ENCODE measurements at places on chromosomes 7 and 10.

DNA sequence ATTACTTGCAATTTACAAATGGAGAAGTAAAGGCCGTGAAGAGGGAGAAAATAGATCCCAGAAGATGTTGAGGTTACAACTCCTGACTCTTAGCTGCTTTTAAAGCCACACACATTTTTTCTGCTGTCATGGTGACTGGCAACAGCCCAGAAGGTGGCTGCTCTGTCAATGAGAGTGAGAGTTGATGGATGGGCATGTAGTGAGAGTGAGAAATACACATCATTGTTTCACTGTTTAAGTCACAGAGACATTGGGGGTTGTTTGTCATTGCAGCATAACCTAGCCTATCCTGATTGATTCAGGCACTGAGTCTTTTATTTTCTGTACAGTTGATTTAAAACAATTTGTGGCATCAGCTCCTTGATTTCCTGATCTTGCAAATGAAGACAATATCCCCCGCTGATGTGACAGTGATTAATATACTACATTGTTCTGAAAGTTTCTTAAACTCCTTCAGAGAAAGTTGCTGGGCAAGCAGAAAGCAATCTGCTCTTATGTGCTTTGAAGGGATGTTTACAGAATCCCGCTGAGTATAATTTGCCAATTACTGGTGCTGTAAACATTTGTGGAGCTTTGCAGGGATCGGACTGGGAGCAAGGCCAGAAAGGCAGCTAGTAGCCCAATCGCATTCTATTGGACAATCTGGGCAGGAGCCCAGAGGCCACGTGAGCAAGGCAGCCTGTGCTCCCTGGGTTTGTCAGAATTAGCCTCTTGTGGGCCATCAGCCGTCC is 229.6 kb downstream of the PRPF18 start:
- no peak for DNase-seq

GRCh38 chr7:138388673-138389491 is 71.2 kb upstream of the TRIM24 start:
- DNase-seq = no peak

- no peak for DNase-seq
These were observed 38.4 kb downstream of the ADRB1 start for GRCh38 chr10:114081911-114082583.

- DNase-seq = no peak
These were observed 13.1 kb downstream of the DDC start for GRCh38 chr7:50552139-50552538.

GRCh38 chr7:33666531-33666930 is 238.8 kb upstream of the BMPER start:
- DNase-seq = no peak

DNA sequence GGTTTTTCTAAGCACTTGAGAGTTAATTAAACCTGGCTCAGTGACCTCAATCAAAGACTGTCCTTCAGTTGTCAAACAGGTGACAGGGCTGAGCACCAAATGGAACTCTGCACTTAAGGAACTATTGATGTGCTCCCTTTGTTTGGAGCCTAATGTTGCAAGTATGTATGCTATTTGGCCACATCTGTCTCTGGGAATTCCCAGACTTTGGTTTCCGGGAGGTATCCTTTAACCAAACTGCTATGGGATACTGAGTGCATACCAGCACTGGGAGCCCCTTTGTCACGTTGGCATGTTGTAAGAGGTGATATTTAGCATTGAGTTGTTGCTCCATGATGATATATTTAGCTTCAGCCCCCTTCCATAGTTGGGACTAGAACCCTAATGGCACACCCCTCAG is 25.2 kb downstream of the ASZ1 start:
- DNase-seq = no peak

DNA sequence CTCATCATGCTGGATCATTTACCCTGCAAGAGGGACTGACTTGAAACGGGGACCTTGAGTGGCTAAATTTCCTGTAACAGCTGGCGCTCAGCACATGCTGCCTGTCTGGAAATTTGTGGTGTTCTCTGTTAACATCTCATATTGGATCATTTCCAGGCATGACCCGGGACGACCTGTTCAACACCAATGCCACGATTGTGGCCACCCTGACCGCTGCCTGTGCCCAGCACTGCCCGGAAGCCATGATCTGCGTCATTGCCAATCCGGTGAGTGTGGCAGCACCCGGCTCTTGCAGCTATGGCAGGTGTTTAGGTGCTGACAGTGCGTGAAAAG is 9.9 kb downstream of the MDH2 start:
- no peak for DNase-seq

- no peak for DNase-seq
These were observed 72.0 kb upstream of the PARD3 start for GRCh38 chr10:34886906-34887642.

GRCh38 chr10:125209591-125210355 is 49.4 kb upstream of the CTBP2 start:
- no peak for DNase-seq

- peak; percentile 78 for DNase-seq
These were observed 151.8 kb downstream of the SFMBT2 start for GRCh38 chr10:7258948-7259523.

- no peak for DNase-seq
These were observed 243.4 kb downstream of the COBL start for GRCh38 chr7:51073171-51073570.

- DNase-seq = no peak
These were observed 7.7 kb downstream of the NDUFB2 start for GRCh38 chr7:140704205-140704604.

DNA sequence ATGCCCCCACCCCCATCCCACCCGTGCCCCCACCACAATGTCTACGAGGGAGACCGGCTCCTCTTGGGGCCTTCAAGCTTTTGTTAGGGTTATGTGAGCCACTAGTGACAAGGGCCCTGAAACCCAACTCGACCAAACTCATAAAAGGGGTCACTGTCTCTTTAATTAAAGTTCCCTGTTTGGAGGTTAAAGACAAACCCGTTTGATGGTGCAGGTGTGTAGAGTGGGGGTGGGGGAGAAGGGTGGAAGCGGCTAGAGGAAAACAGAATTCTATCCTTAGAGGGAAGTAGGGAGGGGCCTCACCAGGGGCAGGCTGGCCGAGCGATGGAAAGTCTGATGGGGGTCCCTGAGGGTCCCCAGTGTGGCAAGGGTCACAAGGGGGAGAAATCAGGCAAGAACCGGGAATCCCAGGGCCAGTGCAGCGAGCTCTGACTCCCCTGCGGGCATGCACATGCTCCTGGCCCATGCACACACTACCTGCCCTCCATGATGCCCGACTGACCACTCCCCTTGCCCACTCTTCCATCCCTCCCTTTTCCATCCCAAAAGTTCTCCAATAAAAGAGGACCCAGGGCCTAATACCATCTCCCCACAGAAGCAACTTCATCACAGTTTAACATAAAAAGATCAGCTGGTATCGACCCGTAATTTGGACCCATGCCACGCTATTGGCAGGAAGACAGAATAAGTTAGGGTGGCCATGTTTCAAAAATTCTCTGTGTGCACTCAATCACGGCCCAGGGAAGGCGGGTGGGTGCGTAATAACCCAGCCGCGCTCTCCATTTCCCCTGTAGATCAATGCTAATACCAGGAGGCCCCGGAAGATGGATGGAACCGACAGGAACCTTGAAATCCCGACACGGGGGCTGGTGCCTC is 35.9 kb upstream of the SLF2 start:
- no peak for DNase-seq

- DNase-seq = no peak
These were observed 266.1 kb downstream of the MTERF1 start for GRCh38 chr7:91614431-91614830.

GRCh38 chr7:148483515-148484308 is 106.9 kb upstream of the C7orf33 start:
- no peak for DNase-seq

DNA sequence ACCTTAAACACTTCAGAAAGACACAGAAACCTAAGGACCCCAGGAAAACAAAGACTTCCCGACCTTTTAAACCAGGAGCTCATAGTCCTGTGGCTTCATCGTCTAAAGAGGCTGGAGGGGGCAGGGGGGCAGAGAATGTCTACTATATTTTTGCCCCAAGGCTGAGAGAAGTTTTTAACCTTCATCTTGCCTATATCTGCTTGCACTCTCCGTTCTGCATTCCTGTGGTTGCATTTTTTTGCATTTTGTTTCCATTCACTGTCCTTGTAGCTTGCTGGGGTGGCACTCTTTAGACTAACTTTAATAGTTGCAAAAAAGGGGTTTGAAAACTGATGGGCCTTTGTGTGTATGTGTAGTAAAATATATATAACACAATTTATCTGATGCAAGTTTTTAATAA is 23.7 kb downstream of the PRKAR2B start:
- no peak for DNase-seq

GRCh38 chr7:20529260-20529659 is 86.2 kb upstream of the ABCB5 start:
- no peak for DNase-seq

- no peak for DNase-seq
These were observed 160.9 kb downstream of the LRRC4 start for GRCh38 chr7:127870231-127870907.

- DNase-seq = no peak
These were observed 33.5 kb downstream of the FAM204A start for GRCh38 chr10:118308664-118309063.

GRCh38 chr7:30630986-30631385 is 36.3 kb downstream of the GARS1 start:
- no peak for DNase-seq

GRCh38 chr7:116672596-116673456 is 830 bp downstream of the MET start:
- DNase-seq = no peak

DNA sequence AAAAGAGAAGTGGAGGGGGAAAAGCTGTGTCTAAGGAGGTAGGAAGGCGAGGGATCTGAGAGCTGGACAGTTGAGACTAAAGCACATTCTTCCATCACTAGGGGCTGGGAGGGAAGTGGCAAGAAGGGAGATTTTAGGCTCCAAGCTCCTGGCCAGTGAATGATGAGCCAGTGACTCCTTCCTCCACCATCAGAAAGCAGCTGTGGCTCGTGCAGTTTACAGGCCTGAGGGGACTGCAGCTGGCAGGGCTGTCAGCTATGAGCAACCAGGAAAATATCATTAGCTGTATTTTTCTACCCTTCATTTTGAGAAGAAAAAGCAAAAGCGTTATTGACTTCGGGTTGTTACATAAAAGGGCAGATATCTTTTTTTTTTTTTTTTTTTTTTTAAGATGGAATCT is 60.7 kb downstream of the GPAM start:
- no peak for DNase-seq

- no peak for DNase-seq
These were observed 17.9 kb downstream of the OR6V1 start for GRCh38 chr7:143069912-143070500.

- DNase-seq = peak; percentile 19
These were observed 151.0 kb downstream of the CHN2 start for GRCh38 chr7:29345590-29345989.

GRCh38 chr7:129144834-129145668 is 544 bp downstream of the TSPAN33 start:
- DNase-seq = peak; percentile 22

GRCh38 chr10:123180101-123181090 is 26.2 kb downstream of the BUB3 start:
- DNase-seq = no peak

- DNase-seq = no peak
These were observed 28.5 kb downstream of the NAPEPLD start for GRCh38 chr7:103120362-103120761.
